ENCODE measurements at places on chromosomes 4 and X. TPM values are rescaled to one million over a fixed set of nuclear protein-coding genes. Genes with fewer than 3 reads are reported as not detected.

The ADGRG2 gene
- 2.2 TPM for polyA plus RNA-seq

- H3K4me1 ChIP-seq = no peaks in the 10 kb centered on the region
- H3K36me3 ChIP-seq = no peaks in the 10 kb centered on the region
- H3K4me3 ChIP-seq = no peak overlapping the region
- H3K27me3 ChIP-seq = no peaks in the 10 kb centered on the region
- no peak overlapping the region for H3K27ac ChIP-seq
These were observed 1957.1 kb upstream of the ADGRL3 start for GRCh38 chr4:59243038-59243437.

The CXorf65 gene
- polyA plus RNA-seq = 0.52 TPM

DNA sequence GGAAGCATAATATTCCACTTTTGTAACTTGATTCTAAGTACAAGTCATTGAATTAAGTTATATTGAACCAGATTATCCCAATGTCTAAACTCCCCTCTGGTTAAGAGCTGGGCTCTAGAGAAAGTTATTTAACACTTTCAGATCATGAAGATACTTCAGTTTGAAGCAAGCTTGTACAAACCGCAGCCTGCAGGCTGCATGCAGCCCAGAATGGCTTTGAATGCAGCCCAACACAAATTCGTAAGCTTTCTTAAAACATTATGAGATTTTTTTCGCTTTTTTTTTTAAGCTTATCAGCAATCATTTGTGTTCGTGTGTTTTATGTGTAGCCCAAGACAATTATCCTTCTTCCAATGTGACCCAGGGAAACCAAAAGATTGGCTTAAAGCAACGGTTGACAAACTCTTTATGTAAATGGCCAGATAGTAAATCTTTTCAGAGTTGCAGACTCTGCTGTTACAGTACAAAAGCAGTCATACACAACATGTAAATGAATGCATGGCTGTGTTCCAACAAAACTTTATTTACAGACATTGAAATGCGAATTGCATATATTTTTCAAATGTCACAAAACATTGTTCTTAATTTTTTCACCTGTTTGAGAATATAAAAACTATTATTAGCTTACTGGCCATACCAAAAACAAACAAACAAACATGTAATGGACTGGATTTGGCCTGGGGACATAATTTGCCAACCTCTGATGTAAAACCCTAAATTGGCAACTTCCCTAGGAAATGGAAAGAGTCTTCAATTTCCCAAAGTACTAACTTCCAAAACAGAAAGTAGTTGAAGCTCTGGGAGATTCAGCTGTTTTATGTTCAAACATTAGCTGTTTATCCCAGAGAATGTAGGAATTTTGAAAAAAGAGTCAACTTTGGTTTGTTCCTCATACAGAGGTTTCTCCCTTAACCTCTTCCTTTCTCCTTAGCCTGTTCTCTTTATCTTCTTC lies 201.1 kb upstream of the MBNL3 start:
- no peak overlapping the region for H3K4me3 ChIP-seq
- H3K36me3 ChIP-seq = no peaks in the 10 kb centered on the region
- no peaks in the 10 kb centered on the region for H3K27me3 ChIP-seq

DNA sequence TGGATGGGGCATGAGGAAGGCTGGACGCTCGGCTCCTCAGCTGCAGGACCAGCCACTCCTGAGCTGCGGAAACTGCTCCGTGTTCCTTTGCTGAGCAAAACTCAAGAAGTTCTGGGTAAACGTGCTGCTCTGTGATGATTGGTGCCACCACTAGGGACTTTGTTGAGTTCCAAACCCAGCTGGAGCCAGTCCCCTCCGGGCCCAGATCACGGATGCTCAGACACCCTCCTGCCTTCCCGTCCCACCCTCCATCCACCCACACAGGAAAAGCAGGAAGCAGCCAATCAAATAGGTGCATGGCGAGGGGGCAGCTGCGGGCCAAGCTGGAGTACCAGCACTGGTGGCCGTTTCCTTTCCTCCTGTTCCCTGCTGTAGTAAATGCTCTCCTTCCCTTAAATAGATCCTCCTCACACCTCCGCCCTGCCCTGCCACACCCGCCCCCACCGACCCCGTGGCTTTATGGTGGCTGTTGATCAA lies 68.0 kb downstream of the ADRA2C start:
- H3K36me3 ChIP-seq = no peaks in the 10 kb centered on the region
- peaks cover 63% of the 10 kb centered on the region for H3K27me3 ChIP-seq
- no peaks in the 10 kb centered on the region for H3K4me1 ChIP-seq

GRCh38 chr4:44720371-44720770 lies 6.0 kb downstream of the GNPDA2 start:
- no peak overlapping the region for H3K4me3 ChIP-seq
- H3K36me3 ChIP-seq = no peaks in the 10 kb centered on the region
- no peak overlapping the region for H3K27ac ChIP-seq
- DNase-seq = no peak

DNA sequence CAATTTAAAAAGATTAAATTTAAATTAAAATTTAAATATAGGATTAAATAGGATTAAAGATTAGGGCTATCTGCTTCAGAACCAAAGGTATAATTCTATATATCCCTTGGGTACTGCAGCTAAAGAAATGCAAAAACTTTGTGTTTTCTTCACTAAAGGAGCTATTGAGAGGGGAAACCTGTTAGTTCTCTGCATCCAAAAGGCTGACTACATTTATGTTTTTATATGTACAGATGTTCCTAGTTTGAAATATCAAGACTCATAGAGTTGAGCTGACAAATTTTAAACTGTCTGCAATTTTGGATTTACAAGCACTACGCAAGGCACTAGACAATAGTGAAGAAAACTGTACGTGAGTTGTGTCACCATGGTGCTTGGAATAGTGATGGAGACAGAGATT lies 95.2 kb downstream of the CEP44 start:
- no peaks in the 10 kb centered on the region for H3K36me3 ChIP-seq
- no peak overlapping the region for H3K4me3 ChIP-seq
- DNase-seq = no peak

GRCh38 chr4:107071108-107071507 lies 35.0 kb upstream of the DKK2 start:
- H3K27ac ChIP-seq = no peak overlapping the region
- no peaks in the 10 kb centered on the region for H3K4me1 ChIP-seq
- no peaks in the 10 kb centered on the region for H3K36me3 ChIP-seq
- no peaks in the 10 kb centered on the region for H3K27me3 ChIP-seq

The TMEM156 gene
- polyA plus RNA-seq = 1.8 TPM

- H3K4me1 ChIP-seq = no peaks in the 10 kb centered on the region
- no peak for DNase-seq
- no peak overlapping the region for H3K4me3 ChIP-seq
- no peaks in the 10 kb centered on the region for H3K27me3 ChIP-seq
These were observed 119.1 kb downstream of the CNKSR2 start for GRCh38 chrX:21493226-21493830.

GRCh38 chrX:143788265-143788664 lies 67.7 kb upstream of the SPANXN2 start:
- H3K27me3 ChIP-seq = no peaks in the 10 kb centered on the region
- no peak overlapping the region for H3K4me3 ChIP-seq
- no peak overlapping the region for H3K27ac ChIP-seq
- no peaks in the 10 kb centered on the region for H3K36me3 ChIP-seq

GRCh38 chrX:103398421-103398864 lies 22.1 kb downstream of the BEX3 start:
- H3K27ac ChIP-seq = no peak overlapping the region
- DNase-seq = no peak
